ENCODE measurements at places on chromosomes 5 and 9.

DNA sequence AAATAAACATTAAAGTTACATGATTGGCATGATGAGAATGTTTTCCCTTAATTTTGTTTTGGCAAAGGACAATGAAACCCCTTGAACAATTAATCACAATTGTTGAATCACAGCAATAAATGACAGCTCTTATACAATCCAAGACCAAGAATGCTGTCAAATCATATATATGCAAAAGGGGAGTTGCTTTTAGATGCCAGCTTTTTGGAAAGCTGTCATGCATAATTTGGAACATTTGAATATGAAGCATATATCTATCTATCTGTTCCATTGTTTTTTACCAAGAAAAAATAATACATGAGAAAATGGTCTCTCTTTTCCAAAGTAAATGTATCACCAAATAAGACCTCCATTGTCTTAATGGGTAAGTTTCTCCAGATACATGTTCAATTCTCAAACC lies 44.5 kb downstream of the SPOCK1 start:
- DNase-seq, result no peak

- no peak for DNase-seq
Measured at GRCh38 chr5:170606941-170607340, 103.1 kb downstream of the KCNIP1 start.

- DNase-seq, result no peak
Measured at GRCh38 chr9:16309469-16310271, 560.8 kb downstream of the BNC2 start.

GRCh38 chr5:163094492-163095180 lies 342.8 kb upstream of the CCNG1 start:
- no peak for DNase-seq

- DNase-seq, result no peak
Measured at GRCh38 chr5:100840789-100841188, 62.3 kb downstream of the ST8SIA4 start.

- no peak for DNase-seq
Measured at GRCh38 chr5:131630963-131631350, 4.1 kb downstream of the RAPGEF6 start.

DNA sequence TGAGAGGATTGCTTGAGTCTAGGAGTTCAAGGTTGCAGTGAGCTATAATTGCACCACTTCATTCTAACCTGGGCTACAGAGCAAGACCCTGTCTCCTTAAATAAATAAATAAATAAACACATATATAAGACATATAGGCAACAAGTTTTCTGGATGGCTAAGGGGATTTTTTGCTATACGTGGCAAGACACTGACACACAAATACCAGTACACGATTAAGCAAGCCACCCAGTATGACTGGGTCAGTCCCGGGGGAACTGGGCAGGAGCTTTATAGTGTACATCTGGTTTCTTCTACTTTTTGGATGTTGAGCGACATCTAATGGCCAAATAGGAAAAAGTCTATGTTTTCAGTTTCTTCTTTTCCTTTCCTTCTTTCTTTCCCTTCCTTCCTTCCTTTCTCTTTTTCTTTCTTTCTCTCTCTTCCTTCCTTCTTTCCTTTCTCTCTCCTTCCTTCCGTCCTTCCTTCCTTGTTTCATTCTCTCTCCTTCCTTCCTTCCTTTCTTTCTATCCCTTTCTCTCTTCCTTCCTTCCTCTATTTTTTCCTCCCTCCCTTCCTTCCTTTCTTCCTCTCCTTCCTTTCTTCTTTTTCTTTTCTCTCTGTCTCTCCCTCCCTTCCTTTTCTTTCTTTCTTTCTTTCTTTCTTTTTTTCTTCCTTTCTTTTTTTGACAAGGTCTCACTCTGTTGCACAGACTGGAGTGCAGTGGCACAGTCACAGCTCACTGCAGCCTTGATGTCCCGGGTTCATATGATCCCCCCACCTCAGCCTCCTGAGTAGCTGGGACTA lies 47.0 kb upstream of the PLIN2 start:
- DNase-seq, result peak; percentile 64

GRCh38 chr5:95777441-95777840 lies 45.1 kb downstream of the GLRX start:
- DNase-seq, result no peak

DNA sequence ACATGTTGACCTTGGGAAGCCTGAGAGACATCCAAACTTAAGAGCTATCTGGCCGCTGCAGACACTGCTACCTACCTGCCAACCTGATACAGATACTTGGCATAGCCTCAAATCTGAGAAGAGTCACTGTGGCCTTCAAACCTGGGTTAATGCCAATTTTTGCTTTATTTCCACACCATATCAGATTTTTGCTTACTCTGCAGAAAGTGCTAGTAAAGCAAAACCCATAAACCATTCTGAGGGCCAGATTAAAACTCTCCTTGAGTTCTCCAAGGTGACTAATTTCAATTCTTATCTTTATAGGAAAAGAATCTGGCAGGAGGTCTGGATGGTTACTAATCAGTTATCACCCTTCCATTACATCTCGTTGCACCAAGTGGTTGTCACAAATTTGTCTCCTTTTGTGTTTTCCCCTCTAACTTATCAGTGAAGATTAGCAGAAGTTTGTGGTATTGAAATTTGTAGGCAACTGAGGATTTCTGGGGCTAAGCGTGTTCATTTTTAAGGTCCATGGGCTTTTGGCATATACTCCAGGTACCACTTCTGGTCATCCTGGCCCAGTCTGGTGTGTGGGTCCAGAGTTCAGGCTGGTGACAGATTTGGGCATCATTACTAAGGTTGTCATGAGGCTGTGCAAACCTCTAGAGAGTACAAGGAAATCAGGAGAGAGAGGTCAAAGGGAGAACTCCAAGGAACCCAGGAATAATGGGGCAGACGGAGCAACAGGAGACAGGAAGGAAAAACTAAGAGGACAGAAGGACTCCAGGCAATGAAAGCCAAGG lies 177.9 kb downstream of the TSSK1B start:
- DNase-seq, result no peak

GRCh38 chr9:88991066-88992034 lies at the start of gene S1PR3:
S1PR3 (plus strand) TSS chr9:88991468; CDS start chr9:89001201, 9,733 bp downstream.
- no peak for DNase-seq

DNA sequence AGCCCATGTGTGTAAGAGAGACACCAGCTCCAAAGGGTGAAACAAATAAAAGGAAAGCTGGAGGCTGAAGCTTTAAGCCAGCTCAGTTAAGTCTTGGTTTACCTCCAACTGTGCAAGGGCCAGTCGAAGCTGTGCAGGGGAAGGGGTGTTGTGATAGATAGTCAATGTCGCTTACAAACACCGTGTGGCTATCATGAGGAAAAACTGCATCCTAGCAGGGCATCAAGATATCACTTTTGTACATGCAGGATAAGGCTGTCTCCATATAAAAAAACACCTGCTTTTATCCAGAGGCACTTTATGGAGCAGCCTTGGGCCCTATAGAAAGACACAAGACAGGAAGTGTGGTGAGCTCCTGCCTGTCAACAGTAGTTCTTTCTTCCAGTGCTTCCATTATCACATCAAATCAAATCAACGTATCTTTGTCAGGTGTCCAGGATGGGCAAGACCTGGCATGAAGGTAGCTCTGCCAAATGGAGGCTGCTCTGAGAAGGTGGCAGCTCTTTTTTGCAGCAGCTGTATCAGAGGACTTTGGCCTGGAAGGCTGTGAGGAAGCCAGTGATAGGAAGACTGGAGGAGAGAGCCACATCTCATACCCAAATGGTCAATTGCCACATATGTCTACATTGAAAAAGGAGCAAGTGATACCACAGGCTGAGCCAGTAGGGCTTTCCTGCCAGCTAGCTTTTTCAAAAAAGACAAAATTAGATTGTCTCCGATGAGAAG lies 29.3 kb upstream of the SELENOP start:
- DNase-seq, result no peak

DNA sequence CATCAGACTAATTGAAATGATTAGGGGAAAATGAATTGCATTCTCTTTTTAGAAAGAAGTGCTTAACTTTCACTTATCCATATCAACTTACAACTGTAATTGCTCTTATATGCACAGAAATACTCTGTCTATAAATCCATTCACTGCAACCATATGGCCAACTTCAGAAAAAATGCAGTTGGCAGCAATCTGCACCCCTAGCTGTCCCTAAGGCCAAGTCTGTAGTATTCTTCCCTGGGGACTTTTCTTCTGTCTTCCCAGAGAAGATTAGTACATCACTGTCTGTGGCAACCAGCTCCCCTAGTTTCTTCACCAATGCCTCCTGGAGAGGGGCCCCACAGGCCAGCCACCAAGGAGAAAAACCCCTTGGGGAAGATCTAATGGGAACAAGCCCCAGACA lies 45.4 kb downstream of the ABCA1 start:
- no peak for DNase-seq

Measured in pons (tissue), 1 donor.